ENCODE measurements at places on chromosomes 3 and 15.
A peak's percentile ranks its signal among the peaks of the same experiment; 100 is the strongest.

DNA sequence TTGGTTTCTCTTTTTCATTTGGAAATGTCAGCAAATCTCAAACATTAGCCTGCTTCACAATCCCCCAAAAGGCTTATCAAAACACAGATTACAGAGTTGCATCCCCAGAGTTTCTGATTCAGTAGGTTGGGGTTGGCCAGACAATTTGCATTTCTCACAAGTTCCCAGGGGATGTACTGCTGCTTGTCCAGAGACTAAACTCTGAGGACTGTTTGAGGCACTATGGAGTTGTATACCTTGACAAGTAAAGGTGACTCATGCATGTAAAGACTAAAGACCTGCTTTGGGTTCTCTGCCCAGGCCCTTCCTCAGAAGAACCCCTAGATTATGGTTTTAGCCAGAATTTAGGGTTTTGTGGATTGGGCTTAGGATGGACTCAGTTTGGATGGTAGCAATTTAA lies 151.1 kb upstream of the ARHGEF26 start:
- no peak for DNase-seq

GRCh38 chr3:194095902-194096301 lies 40.0 kb upstream of the HES1 start:
- no peak for DNase-seq

GRCh38 chr3:23948761-23949160 lies 3.7 kb downstream of the NR1D2 start:
- no peak for DNase-seq

DNA sequence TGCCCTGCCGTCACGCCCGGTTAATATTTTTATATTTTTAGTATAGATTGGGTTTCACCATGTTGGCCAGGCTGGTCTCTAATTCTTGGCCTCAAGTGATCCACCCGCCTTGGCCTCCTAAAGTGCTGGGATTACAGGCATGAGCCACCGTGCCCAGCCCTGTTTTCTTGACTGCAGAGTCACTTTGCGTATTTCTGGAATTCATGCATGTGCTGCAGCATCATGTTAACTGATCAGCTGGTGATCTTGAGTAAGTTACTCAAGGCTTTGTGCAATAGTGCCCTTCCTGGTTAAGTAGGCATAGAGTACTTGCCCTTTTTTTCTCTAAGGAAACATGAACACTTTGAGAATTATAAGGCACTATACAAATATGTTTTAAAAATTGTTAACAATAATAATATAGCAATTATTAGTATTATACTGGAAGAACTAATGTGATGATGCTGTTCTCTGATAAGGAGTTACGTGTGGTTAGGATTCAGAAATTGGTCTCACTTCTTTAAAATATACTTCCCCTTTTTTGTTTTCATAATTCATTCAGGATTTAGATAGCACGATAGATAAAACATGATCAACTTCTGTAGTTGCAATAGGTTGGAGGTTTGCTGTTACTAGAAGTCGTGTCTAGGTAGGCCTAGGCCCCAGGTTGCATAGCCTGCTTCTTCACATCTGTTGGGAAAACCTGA lies 33.6 kb downstream of the GPR171 start:
- no peak for DNase-seq

GRCh38 chr3:105093371-105094252 lies 273.1 kb upstream of the ALCAM start:
- DNase-seq: no peak

DNA sequence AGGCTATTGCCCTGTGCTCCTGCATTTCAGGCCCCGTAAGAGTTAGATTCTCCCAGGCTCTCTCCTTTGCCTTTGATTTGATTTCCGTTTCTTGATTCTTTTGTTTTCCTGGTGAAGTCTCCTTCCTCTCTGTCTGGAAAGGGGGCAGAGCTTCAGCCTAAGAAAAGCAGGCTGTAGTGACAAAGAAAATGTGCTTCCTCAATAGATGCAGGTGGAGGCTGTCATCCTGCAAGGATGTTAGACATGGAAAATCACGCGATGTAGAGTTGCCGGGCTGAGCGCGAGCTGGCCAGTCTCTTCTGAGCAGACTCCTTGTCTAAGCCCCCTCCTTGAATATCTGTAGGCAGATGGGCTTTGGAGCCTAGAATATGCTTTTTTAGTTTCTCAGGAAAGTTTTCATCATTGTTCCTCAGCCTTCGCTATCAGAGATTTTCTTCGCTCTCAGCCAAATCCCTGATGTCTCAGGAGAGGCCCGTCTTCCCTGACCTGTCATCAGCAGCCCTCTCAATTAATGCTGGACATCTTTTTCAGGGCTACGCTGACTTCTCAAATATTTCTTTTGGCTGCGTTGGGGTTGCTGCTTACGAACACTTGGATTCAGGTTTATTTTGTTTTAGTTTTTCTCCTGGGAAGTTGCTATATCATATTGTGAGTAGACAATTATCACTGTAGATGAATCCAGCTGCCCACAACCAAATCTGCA lies 163.6 kb downstream of the ITPR1 start:
- no peak for DNase-seq

GRCh38 chr15:32718821-32719716 lies 1.3 kb downstream of the GREM1 start:
- DNase-seq: no peak

DNA sequence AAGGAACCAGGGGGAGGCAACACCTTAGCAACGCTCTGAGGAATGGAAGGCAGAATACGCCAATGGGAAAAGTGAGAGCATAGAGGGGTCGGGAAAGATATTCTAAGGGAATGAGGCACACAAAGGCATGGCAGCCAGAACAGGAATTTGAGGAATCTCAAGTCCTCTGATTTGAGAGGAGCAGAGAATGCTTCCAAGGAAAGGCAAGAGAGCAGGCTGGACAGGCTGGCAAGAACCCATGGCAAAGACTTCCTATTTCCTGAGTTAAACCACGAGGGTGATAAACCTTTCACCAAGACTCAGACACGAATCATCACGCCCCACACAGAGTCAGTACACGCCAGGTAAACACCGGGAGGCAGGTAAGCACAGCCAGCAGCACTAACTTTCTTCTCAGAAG lies 109.8 kb downstream of the IGF2BP2 start:
- DNase-seq: no peak

DNA sequence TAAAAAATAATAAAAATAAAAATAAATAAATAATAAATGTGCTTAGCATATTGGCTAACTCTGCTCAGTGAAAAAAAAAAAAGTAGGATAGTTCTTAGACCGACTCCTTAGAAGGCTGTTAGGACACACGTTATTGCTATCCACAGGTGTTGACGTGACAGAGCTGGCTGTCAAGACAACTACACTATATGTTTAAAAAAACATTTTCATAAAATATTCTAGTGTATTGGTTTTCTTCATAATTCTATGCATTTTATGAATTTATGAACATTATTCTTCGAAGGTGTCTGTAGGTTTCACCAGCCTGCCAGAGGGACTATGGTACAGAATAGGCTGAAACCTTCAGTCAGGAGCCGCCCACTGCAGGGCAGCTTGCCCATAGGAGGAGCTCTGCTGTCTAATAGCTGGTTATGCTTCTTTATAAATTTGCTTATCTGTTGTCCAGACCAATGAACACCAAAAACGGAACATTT lies 9.2 kb downstream of the TM4SF1 start:
- DNase-seq: peak; percentile 35

DNA sequence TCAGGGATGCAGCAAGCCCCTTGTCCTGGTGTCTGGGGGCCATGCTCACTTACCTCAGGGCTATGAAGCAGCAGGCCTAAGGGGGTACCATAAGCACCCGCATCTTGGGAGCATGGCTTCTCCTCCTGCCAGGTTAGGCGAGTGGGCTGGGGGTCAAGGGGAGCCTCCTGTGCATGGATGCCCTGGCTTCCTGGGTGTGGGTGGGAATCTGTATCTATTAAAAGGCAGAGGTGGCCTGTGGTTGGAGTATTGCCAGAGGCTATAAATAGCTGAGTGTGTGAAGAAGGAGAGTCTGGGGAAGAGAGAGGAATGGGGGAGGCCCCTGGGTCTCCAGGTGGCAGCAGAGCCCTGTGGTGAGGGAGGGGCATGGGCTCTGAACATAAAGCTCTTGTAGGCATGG lies 19.5 kb downstream of the ACVR2B start:
- no peak for DNase-seq

GRCh38 chr3:127629467-127630403 lies 750 bp downstream of the PODXL2 start:
- peak; percentile 37 for DNase-seq

- no peak for DNase-seq
These were observed 47.2 kb upstream of the ZBTB38 start for GRCh38 chr3:141321109-141321497.

All from NCI-H2081 (cell line).